HL-60 (cell line): ENCODE measurements at places on chromosomes 12 and 14.

DNA sequence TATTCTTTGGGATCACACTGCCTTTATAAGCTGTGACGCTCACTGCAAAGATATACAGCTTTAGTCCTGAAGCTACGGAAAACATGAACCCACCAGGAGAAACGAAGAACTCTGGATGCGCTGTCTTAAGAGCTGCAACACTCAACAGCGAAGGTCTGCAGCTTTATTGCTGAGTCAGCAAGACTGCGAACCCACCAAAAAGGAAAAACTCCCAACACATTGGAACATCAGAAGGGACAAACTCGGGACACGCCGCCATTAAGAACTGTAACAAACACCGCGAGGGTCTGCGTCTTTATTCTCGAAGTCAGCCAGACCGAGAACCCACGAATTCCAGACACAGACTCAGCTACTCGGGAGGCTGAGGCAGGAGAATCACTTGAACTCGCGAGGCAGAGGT lies 9.2 kb upstream of the VWF start:
- DNase-seq, result no peak

DNA sequence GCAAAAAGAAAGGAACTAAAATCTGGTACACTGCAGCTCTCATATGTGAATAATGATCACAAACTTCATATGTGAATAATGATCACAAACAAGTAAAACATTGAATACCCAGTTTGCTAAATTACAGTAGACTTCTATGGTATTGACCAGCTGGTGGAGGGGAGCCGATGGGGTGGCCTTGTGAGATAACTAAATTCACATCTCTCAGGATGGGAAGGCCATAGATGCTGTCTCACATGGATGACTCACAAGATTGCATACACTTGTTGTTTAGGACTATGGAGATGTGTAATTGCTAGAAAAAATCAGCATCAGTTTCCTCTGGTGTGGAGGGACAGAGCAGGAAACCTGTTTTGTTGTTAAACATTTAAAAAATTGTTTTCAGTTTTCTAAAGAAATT lies 49.2 kb downstream of the ACACB start:
- DNase-seq, result no peak

DNA sequence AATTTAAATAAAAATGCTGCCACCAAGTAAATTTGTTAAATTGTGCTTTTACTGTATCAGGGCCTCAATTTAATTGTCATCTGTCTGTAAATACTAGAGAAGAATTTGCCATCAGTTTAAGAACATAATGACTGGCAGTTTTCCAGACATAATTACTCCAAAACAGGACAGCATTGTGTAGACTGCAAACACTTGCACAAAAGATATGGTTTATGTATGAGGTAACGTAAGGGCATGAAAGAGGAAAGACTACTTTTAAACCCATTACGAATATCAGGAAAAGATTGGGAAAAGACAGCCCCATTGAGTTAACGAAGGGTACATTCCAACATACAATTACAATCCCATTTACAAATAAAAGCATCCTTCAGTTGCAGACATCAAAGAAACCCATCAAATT lies 59.8 kb upstream of the KRR1 start:
- no peak for DNase-seq

DNA sequence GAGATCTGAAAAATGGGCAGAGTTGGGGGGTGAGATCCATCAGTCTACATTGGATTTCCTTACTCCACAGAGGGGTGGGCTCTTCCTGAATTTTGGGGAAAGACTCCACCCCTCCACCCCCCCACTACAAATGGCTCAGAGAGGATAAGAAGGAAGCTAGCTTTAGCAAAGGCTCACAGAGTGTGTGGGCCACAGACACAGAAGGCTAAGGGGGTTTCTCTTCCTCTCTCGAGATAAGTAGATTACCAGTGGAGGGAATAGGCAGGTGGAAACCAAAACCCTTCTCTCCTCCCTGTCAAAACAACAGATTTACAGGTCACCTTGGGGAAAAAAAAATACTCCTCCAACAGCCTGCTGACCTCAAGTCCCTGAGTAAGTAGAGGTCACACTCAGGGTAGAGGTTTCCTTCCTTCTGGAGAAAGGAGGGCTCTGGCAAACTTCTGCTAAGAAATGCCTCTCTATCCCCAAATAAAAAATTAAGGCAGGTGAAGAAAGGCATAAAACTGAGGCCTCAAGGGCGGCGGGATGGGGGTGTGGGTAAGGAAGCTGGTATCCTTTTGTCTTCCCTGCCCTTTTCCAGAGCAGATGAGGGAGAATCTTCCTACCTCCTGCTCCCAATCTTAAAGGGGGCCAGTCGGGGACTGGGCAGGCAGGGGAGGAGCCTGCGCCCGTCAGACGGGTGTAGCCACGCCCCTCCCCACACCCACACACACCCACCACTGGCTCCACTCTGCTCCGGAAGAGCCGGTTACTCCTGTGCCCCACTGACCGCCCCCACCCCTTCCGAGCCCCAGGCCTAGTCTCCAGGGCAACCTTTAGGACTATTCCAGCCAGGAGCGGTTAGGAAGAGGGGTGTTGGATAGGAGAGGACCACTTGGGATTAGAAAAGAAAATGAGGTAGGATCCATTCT lies 1.9 kb upstream of the BAZ2A start:
- DNase-seq, result peak; percentile 34

DNA sequence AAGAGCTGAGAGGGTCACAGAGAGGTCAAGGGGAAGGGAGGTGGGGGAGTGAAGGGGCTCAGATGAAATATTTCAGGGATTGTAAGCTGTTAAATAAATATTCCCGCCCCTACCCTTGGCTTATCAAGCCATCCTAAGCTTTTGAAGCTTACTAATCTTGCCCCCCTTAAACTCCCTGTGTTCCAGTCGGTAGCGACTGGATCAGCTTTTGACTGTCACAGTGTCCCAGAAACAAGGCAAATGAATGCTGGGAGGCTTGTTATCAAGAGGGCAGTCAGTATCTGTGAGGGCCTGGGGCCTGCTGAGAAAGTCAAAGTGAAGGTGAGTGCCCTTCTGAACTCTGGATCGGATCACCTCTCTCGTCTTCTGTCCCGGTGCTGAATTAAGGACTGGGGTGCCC lies 128.1 kb downstream of the DACT1 start:
- no peak for DNase-seq

DNA sequence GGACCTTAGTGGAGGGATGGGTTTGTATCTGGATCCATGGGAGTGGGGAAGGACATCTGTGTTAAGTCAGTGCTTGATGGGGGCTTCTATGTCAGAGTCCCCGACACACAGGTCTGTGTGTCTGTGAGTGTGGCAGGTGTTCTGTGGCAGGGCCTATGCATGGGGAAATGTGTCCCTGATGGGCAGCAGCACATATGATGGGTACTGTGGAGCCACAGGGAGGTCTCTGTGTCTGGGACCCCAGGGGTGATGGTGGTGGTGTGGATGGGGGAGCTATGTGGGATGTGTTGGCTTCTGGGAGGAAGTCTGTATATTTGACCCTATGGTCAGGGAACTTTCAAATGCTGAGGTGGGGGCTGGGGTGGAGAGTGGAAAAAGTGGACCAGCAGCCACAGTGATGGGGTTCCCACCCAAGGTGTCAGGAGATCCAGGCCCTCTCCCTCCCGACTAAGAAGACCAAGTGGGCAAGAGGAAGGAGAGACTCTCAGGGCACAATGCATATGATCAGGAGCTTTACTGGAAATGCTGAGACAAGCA lies 16.5 kb downstream of the KRT7 start:
- DNase-seq, result no peak

GRCh38 chr12:124391340-124392261 lies 96.7 kb downstream of the RFLNA start:
- DNase-seq, result no peak

DNA sequence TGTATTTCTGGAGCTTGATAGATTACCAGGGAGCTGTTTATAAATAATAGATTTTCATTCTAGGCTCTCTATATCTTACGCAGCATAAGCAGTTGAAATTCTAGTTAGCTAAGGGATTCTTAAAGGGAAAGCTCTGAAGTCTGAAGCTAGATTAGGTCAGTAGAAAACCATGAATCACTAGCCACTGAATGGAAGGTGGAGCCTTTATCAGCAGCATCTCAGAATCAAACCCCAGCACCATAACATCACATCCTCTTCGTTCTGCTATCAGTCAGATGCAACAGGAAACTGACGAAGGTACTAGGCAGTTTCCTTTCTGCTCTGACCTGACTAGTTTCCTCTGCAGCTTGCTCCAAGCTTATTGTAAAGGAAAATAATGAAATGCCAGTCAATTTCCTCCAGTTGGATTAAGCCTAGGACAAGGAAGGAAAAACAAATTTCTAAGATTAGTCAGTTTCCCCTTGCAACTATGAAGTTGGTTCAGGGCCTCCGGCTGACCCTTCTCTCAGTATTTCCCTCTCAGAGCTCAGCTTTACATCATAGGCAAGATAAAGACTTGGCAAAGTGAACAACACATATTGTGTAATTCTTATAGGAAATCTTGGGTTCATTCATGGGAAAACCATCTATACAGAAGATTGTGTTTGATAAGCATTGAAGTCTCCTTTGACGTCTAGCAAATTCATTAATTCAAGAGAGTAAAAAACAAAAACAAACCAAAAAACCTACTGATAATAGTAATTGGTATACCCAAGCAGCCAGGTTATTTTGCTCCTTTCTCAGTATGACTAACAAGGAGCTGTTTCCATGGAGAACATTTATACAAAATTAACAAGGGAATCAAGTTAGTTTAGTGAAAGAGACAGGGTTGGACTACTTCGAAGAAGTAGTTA lies 43.4 kb upstream of the CFAP54 start:
- DNase-seq, result peak; percentile 27
